Glomerular endothelial cell (primary cell): ENCODE measurements at places on chromosomes 6 and 20. TPM values are rescaled to one million over a fixed set of nuclear protein-coding genes. Genes with fewer than 3 reads are reported as not detected.

DNA sequence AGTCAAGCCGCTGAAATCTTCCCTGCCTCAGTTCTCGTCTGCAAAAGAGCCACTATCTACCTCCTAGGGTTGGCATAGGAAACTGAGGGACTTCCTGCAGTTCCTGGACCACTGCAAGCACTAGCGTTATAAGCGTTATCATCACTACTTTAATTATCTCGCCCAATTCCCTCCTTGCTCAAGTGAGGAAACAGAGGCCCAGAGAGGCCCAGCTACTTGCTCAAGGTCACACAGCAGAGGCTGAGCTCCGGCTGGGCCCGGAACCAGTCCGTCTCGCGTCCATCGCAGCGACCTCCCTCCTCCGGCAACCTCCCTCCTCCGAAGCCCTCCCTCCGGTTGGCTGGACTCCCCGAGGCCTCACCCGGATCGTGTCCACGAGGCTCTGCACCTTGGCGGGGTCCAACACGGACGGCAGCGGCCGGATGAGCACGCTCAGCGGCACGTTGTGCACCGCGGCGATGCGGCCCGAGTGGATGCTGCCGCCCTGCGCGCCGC is 338 bp downstream of the SRXN1 start:
- DNase-seq: no peak

GRCh38 chr20:25042531-25043498 is 15.1 kb downstream of the ACSS1 start:
- no peak for DNase-seq

GRCh38 chr20:17972121-17972520 is 3.3 kb downstream of the MGME1 start:
- DNase-seq: no peak

Gene CCM2L
- 12.3 and 29.1 TPM in 2 replicates for total RNA-seq

DNA sequence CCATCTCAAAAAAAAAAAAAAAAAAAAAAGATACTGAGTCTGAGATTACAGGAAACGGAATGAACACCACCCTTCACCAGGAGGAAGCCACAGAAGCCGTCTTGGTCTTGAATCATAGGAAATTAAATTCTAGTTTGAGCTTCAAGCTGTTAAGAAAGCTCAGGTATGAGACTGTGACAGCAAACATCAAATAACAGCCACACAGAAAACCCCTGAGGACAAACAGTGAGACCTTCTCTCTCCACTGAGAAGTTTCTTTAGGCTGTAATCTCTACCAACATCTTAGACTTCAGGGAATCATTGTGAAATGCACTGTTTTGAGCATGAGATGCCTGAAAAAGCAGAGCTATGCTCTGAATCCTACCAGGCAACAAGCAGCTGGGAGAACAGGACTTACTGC is 30.8 kb downstream of the PDE10A start:
- no peak for DNase-seq

DNA sequence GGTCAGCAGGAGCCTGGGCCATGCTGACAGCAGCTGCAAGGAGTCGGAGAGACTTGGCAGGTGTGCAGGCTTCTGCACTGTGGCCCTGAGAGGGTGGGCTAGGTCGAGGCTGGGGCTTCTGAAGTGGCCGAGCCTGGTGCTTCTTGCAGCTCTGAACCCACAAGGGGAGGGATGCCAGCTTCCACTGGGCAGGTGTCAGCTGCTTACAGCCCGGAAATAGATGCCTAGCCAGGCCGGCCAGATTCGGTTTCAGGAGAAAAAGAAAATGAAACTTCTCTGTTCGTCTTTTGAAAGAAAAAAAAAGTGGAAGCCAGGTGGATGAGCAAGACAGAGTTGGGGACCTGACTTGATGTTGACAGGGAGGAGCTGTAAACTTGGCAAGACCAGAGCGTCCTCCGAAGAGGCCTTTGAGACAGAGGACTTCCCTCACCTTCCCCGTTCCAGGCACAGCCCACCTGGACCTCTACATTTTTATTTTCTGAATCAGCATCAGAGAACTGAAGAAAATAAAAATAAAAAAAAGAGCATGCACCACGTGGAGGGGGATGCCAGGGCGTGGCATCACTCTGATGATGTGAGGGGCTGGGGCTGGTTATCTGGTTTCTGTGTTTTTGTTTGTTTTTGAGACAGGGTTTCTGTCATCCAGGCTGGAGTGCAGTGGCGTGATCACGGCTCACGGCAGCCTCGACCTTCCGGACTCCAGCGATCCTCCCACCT is at the start of gene ZBP1:
Gene ZBP1 (minus strand): TSS at position 153 of the 717 bp plus-strand sequence. CDS start 131 bp downstream, at position 22.
- no peak for DNase-seq

DNA sequence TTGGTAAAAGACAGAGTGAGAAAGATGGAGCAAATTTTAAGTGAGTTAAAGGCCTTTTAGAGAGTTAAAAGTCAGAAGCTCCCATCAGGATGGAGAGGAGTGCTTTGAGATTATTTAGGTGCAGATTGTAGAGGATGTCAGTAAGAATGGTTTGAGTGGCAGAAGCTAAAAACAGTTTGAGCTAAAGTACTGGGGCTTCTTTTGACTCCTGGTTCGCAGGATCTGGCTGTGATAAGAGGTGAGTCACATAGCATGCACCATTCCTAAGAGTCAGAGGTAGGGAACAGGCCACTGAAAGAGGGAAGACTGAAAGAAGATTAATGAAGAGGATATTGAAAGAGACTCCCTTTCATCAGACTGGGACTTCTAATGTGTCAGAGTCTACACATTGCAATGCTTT is 1047.9 kb upstream of the MAP3K7 start:
- no peak for DNase-seq

- DNase-seq: no peak
Observed at GRCh38 chr6:107318100-107318736, 141.1 kb downstream of the PDSS2 start.

DNA sequence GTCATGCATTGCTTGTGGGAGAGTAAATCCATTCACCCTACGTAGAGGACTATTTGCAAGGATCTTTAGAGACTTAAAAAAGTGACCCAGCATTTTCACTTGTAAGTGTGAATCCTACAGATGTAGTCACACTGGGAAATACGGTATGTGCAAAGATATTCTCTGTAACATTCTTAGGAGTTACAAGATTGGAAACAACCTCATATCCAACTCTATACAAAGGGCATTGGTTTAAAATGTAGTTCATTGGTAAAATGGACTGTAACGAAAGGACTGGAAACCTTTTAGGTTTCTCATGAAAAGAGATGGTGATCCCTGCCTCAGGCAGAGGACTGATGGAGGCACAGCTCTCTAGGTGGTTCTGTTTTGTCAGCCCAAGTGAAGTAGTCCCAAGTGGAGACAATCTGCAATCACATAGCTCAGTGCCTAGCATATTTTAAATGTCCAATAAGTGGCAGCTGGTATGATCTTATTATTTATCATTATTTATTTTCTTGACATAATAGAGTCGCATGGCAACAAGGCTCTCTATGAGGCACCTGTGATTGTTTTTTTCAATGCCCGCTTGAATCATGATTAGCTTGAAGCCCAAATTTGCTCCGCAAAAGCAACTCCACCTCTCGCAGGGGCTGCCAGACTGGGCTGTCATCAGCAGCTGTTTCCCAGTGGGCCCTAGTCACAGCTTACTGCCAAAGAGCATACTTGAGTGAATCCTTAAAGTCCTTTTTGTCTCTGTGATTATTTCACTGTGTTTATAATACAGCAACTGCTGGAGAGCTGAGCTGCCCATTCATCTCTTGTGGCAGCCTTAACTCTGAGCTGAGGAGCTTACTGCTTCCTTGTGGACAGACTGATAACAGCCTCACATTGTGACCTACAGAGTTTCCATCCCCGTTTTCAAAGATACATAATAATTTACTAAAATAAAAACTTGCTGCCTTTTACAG is 19.8 kb upstream of the ENPP1 start:
- no peak for DNase-seq

- no peak for DNase-seq
Observed at GRCh38 chr20:3218307-3218988, 9.2 kb downstream of the ITPA start.

GRCh38 chr6:129638055-129638684 is 71.8 kb downstream of the ARHGAP18 start:
- peak; percentile 68 for DNase-seq

DNA sequence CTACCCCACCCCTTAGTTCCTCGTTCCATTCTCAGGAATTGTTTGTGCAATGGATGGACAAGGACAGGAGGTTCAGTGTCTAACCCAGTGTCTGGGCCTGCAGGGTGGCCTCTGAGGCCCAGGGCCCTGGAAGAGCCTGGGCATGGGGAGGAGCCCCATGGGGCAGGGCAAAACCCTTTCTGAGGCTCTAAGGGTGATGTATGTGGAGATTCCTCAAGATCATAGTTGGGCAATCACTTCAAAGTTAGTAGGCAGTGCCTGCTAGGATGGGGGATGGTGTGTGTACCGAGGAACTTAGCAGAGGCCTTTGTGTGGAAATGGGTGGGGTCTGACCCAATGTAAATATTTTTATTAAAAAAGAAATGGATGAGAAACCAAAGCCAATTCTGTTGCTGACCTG is 6.7 kb upstream of the C2 start:
- no peak for DNase-seq

DNA sequence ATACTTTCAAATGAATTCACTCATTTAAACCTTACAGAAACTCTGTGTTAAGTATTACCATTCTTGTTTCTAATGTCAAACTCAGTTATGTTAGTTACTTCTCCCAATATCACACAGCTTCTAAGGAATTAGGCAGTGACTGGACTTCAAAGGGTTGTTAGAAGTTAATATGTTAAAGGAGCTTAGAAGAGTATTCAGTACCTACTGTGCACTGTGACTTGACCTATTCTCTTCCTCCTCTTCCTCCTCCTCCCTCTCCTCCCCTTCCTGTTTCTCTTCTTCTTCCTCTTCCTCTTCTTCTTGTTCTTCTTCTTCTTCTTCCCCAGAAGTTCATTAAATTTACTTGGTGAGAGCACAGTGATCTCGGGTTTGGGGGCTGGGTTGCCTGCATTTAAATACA is 325.6 kb upstream of the SLC35B3 start:
- no peak for DNase-seq

DNA sequence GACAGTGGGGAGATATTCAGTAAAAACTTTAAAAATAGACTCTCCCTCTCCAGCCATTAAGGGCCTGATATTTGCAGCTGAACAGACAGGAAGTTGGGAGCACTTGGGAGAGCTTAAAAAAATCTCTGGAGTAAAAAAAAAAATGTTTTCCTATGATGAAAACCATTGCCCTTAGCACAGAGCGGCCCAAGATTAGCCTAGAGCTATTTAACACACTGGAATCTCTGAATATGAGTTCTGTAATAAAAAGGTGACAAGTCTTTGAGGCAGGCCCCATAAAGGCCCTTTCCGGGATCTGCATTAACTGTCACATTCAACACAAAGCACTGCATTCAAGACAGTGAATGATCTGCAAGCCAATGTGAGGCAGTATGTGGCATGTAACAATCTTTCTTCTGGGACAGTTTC is 393.7 kb downstream of the ZFAND3 start:
- DNase-seq: no peak

Gene VGLL2
- total RNA-seq: not detected in 2 replicates

Gene PRSS35
- 0.12 TPM in 1 of 2 replicates, not detected in the other for total RNA-seq

DNA sequence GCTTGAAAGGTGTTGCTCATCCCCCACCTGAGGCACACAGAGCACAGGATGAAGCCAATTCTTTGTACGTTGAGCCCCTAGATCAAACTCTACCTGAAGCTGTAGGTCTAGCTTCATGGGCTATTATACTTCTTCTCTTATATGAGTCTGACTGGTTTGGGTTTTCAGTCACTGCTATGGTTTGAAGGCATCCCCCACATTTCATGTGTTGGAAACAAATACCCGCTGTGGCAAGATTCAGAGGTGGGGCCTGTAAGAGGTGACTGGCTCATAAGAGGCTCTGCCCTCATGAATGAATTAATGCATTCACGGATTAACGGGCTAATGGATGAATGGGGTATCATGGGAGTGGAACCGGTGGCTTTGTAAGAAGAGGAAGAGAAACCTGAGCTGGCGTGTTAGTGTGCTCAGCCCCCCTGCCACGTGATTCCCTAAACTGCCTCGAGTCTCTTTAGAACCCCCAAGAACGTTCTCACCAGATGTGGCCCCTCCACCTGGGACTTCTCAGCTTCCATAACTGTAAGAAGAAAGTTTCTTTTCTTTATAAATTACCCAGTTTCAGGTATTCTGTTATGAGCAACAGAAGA is 39.2 kb downstream of the PREX1 start:
- DNase-seq: no peak

DNA sequence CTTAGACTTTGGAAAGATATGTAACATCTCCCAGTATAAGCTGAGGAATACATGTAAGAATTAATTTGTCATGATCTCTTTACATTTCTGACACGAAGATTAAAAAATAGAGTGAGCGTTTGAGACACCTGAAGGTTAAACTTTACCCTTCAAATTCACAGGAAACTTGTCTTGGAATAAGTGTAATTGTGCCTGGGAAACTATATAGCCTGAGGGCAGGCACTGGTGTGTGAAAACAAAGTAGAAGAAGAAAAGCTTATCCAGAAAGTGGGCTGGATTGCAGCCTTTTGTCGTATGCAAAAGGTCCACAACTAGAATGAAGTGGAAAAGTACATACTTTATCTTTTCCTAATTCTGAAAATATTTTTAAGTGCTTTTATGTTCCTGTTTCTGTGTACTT is 275.7 kb upstream of the TCF21 start:
- no peak for DNase-seq

GRCh38 chr6:117674503-117674902 is 766 bp upstream of the NUS1 start:
- no peak for DNase-seq

Gene VWA7
- 0.34 and 0.58 TPM in 2 replicates for total RNA-seq

- no peak for DNase-seq
Observed at GRCh38 chr6:42335896-42336295, 115.8 kb downstream of the TRERF1 start.

Gene CCN6
- total RNA-seq: not detected in 2 replicates

Gene BCAS1
- not detected in 2 replicates for total RNA-seq

- no peak for DNase-seq
Observed at GRCh38 chr6:112338166-112338709, 8.9 kb upstream of the RFPL4B start.

GRCh38 chr6:152091201-152091600 is 283.7 kb downstream of the ESR1 start:
- DNase-seq: no peak

DNA sequence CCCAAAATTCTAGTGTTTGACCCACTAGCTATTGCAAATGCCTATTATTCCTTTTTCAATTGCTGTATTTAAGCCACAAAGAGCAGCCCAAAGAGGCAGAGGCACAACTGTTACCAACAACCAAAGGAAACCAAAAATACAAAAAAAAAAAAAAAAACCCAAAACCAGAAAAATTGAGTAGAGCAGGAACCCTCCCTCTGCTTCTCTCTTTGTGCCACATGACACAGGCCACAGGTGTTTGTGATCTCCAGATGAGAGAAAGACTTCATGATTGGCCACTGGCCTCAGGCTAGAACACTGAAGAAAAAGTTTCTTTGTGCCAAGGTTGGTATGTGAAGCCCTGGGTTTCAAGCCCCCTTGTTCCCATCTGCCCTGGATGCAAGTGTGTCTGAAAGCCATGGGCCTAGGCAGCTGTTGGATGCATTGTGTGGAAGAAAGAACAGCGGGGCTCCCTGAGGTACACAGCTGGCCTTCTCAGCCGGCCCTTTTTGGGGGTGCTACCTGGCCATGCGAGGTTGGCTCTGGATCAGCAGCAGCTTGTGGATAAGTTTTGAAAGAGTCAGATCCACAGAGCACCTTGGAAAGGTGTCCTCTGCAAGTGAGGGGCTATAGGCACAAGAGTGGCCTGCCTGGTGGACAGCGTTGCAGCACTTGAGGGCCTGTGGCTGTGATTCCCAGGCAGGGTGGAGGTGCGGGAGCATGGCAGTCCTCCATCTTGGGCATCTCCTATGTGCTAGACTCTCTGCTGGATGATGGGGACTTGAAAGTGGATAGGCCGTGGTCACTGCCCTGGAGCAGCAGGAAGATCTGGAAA is 204.5 kb downstream of the ZDHHC14 start:
- no peak for DNase-seq
